ENCODE measurements at places on chromosomes 2 and 18. TPM values are rescaled to one million over a fixed set of nuclear protein-coding genes. Genes with fewer than 3 reads are reported as not detected.

DNA sequence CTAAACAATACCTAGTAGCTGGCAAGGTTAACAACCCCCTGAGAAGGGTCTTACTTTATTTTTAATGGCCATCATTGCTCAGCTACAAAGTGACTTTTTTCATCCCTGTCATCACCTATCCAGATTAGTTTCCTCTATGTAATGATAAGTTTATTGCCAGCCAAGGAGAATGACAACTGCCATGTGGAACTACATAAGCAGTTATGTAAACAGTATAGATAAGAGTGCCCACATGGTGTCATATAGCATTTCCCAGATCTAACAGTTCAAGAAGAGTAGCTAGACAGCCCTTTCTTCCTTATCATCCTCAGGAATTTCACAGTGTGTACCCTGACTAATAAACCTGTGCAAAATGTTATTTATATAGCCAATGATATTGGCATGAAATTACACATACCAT lies 240.2 kb upstream of the PIK3C3 start:
- no peak for DNase-seq

DNA sequence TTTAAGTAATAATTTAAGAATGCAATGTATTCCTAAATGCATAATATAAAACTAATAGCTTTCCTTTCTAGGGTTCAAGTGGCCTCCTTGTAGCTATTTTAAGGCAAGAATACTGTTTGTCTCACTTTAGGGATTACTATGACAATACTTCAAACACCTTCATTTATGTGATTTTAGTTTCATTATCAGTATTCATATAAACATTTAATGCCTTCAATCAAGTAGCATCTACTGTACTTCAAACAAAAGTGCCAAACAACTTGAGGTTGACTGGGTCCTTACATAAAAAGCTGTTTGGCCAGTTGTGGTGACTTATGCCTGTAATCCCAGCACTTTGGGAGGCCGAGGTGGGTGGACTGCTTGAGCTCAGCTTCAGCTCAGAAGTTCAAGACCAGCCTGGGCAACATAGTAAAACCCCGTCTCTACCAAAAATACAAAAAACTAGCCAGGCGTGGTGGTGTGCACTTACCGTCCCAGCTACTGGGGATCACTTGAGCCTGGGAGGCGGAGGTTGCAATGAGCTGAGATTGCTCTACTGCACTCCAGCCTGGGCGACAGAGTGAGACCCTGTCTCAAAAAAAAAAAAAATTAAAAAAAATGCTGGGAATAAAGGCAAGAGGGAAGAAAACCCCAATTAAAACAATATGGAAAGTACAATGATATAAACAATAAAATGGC lies 9.3 kb downstream of the MEX3C start:
- no peak for DNase-seq

Gene HEATR5B
- 10.4 TPM for polyA plus RNA-seq

Gene PROKR1
- polyA plus RNA-seq, result not detected

Gene SERPINB4
- 0.06 TPM for polyA plus RNA-seq

All from BJ (cell line).